Activated CD4-positive, alpha-beta T cell treated with anti-CD3 and anti-CD28 coated beads for 4 hours (primary cell): ENCODE measurements at places on chromosomes 16 and 17.
A peak's percentile ranks its signal among the peaks of the same experiment; 100 is the strongest.

- no peak for DNase-seq
These were observed 25.4 kb downstream of the BANP start for GRCh38 chr16:87976665-87977064.

DNA sequence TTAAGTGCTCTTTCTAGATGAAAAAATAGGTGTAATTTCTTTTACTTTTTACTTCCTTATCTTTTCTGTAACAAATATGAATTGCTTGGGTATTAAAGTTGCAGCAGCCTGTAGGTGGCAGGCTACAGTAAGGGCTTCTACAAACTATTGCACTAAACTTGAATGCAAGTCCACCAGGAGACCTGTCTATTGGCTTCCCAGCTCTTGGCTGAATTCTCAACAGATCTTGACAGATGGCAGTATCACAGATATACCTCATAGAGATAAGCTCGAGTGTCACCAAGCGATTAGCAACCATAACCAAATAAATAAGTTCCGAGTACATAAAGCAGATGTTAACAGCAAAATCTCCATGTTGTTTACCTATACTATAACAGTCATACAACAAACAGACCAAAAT is 5.9 kb downstream of the BBS2 start:
- DNase-seq = peak; percentile 19

- DNase-seq = no peak
These were observed 21.9 kb downstream of the PLEKHG4 start for GRCh38 chr16:67301080-67301782.

- peak; percentile 94 for DNase-seq
These were observed at the start of the genes ACOX1 and TEN1 for GRCh38 chr17:75978938-75979704. Gene ACOX1, minus strand, starts transcription at chr17:75979166. Its CDS starts 93 bp downstream, at chr17:75979073. Gene TEN1, plus strand, starts transcription at chr17:75979240. Its CDS starts 6,953 bp downstream, at chr17:75986193.

DNA sequence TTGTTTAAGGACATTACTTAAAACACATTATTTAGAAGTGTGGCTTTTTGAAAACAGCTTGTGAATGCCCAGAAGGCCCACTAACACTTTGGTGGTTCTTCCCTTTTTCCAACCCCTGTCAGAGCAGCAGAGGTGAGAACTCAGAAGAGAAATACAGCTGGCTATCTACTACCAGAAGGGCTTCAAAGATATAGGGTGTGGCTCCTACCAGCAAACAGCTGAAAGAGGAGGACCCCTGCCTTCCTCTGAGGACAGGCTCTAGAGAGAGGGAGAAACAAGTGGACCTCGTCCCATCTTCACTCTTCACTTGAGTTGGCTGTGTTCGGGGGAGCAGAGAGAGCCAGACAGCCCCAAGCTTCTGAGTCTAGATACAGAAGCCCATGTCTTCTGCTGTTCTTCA is 6.9 kb upstream of the RAPGEFL1 start:
- DNase-seq = no peak

GRCh38 chr17:73510981-73511718 is 133.1 kb downstream of the SDK2 start:
- no peak for DNase-seq

DNA sequence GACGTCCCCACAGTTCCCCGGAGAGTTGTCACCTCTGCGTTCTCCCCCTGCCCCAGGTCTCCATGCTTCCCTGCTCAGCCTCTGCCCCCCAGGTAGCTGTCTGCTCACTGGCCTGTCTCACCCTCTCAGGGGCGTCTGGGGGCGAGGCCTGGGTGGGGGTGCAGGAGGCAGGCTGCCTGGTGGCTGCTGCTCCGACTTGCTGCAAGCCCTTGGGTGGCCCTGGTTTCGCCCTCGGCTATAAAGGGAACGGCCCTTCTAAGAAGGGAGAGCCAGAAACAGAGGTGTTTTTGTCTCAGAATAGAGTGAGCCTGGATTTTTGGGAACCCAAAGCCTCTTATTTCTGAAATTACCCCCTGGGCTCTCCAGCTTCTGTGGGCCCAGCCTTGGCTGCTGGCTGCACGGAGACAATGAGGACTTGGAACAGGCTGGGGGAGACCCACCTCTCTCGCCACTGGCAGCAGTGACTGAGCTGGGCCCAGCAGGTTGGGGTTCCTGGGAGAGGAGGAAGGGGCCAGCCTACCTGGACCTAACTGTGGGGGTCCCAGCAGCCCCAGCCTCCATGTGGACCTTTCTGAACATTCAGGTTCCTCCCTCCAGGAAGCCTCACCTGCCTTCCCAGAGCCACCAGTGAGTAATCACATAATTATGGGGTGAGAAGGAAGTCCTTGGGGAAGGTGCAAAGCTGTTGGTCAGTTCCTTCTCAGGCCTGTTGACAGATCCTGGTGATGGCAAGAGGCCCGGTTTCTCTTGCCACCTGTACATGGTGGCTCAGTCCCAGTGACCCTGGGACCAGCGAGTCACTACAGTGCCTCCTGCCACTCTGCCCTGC is 15.5 kb upstream of the SPNS2 start:
- DNase-seq = no peak

DNA sequence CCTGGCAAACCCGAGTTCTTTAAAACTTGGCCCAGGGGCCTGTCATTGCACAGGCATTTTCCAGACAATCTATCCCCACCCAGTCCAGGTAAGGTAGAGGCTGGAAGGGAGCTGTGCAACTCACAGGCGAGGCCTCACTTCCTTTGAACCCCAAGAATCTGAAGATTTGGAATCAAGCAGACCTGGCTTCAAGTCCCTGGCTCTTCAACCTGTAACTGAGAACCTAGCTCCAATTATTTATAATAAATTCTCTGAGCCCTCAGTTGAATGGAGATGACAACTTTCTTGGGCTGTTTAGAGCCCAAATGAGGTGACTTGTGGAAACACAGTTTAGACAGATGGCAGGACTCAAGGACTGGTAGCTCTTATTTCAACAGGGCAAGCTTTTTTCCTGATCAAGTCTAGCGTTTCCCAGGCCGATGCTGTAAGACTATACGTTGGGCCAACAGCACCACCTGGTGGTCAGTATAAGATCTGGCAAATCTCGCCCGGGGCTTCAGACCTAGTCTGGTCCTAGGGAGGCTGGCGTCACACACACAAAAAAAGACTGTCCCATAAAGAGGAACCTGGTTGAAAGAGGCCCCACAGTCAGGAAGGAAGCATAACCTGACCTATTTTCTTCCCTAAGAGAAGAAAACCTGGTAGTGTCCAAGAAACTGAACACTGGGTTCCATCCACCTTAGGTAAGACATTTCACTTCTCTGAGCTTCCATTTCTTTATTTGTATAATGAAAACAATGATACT is 117.9 kb downstream of the C17orf67 start:
- peak; percentile 77 for DNase-seq

DNA sequence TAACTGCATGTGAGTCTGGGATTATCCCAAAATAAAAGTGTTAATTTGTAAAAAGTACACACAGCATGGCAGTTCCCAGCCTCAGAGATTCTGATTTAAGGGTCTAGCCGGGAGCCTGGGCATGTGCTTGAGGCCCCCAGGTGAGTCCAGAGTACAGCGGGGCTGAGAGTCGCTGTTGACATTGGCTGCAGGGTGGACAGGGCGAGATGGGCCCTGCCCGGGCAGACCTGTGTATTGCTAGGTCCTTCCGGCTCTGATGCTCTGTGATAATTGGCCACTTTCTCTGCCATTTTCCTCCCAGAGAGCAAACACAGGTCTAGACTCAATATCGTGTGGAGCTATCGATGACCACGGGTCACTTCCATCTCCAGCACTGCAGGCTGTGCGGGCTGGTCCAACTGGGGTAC is 73.6 kb downstream of the ABCC6 start:
- DNase-seq = no peak
